Endothelial cell of umbilical vein (primary cell): ENCODE measurements at places on chromosomes 3 and 15. TPM values are rescaled to one million over a fixed set of nuclear protein-coding genes. Genes with fewer than 3 reads are reported as not detected.
A peak's percentile ranks its signal among the peaks of the same experiment; 100 is the strongest.

MOBP gene
- 0.44 and 2.0 TPM in 2 replicates for total RNA-seq

DNA sequence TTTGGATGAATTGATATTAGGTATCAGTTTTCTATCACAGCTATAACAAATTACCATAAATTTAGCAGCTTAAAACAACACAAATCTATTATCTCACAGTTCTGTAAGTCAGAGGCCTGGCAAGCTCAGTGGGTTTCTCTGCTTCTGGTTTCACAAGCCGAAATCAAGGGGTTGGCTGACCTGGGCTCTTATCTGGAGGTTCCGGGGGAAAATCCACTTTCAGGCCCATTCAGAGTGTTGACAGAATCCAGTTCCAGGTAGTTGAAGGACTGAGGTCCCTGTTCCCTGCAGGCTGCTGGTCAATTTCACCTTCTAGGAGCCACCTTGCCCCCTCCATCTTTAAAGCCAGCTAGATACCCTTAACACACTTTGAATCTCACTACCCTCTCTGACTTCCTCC is 11.1 kb upstream of the HHATL start:
- H3K27ac ChIP-seq, result no peak overlapping the region
- H3K36me3 ChIP-seq, result no peaks in the 10 kb centered on the region
- no peak overlapping the region for H3K4me3 ChIP-seq
- no peaks in the 10 kb centered on the region for H3K4me1 ChIP-seq
- DNase-seq, result no peak

- H3K36me3 ChIP-seq, result no peaks in the 10 kb centered on the region
- peaks cover 11% of the 10 kb centered on the region for H3K4me1 ChIP-seq
- no peaks in the 10 kb centered on the region for H3K27me3 ChIP-seq
- DNase-seq, result peak; percentile 90
- H3K4me3 ChIP-seq, result no peak overlapping the region
Observed at GRCh38 chr3:139534992-139535879, 4.3 kb downstream of the RBP1 start.

- H3K4me1 ChIP-seq, result no peaks in the 10 kb centered on the region
- no peaks in the 10 kb centered on the region for H3K27me3 ChIP-seq
- no peak overlapping the region for H3K4me3 ChIP-seq
- no peak for DNase-seq
Observed at GRCh38 chr3:128317698-128318231, 148.9 kb downstream of the DNAJB8 start.

RAB6B gene
- total RNA-seq, result 5.0 and 6.7 TPM in 2 replicates

GRCh38 chr3:52454250-52454937 is 553 bp upstream of the TNNC1 start:
- H3K4me1 ChIP-seq, result peaks cover 17% of the 10 kb centered on the region
- no peaks in the 10 kb centered on the region for H3K27me3 ChIP-seq
- H3K36me3 ChIP-seq, result peaks cover 14% of the 10 kb centered on the region
- no peak overlapping the region for H3K27ac ChIP-seq
- no peak overlapping the region for H3K4me3 ChIP-seq

NECTIN3 gene
- total RNA-seq, result 26.9 and 32.6 TPM in 2 replicates
